ENCODE measurements at places on chromosomes 2 and 18.

- no peak for DNase-seq
These were observed 4.3 kb downstream of the RAX start for GRCh38 chr18:59268721-59269562.

DNA sequence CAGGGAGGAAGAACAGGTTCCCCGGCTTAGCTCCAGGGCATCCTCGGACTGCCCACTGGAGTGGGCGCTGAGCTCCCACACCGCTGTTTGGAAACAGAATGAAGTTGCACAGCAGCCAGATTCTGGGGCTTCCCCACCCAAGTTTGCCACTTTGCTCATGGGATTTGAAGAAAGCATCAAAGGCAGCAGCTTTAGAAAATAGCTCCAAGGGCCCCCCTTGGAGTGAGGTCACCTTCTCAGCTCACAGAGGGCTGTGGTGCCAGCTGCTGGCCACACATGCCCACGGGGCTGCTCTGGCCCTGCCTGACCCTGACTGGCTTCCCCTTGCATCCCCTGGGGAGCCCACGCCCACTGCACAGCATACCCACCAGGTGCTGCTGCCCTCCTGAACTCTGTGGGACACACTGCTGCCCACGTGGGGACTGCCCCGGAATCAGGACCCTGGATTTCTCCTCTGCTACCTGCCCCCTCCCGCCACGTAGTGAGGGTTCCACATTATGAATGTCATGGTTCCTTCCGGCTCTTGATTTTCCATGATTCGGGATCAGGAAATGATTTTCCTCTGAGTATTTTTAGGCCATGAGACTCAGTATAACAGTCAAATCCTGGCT lies 70.3 kb downstream of the TGOLN2 start:
- no peak for DNase-seq

- DNase-seq = no peak
These were observed 42.9 kb downstream of the CDCA7 start for GRCh38 chr2:173397539-173397938.

DNA sequence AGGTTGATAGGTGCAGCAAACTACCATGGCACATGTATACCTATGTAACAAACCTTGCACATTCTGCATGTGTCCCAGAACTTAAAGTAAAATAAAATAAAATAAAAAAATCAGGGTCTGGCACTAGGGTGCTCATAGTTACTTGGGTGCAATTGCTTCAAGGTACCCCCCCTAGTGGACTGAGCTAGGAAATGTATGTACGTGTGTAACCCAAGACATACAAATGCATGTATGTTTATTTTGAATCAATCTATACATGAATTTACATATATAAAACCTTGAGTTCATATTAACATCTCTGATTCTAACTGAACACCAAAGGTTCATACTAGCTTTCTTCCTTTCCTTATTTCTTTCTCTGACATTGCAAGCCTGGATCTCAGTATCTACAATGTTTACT lies 51.5 kb downstream of the USP37 start:
- DNase-seq = peak; percentile 41

- no peak for DNase-seq
These were observed 73.3 kb downstream of the NAB1 start for GRCh38 chr2:190722061-190722759.

Data from AML-193 (cell line).